ENCODE measurements at places on chromosomes 3 and 15.

DNA sequence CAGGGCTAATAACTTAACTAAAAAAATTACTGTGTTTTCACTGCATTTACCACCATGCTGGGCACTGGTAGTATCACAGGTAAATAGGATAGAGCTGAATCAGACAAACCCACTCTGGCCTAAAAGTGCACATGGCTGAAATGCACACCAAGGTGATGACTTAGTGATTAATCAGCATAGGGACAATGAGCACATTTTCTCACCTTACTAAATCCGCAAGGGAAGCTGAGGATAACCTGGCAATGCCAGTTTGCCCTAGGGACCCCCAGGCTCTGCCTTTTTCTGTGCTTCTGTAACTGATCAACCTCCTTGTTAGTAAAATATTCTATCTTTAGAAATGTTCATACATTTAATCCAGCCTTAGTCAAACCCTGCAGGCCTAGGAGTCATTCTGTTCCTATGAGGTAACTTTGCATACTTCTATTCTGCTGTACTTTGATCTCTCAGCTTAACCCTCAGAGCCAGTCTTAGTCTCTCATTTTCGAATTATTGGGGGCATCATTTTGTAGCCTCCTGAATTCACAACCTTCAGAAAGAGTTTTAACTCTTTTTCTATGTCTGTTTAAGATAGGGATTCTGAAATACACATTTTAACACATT is 562.9 kb upstream of the KCNMB2 start:
- no peak for DNase-seq

DNA sequence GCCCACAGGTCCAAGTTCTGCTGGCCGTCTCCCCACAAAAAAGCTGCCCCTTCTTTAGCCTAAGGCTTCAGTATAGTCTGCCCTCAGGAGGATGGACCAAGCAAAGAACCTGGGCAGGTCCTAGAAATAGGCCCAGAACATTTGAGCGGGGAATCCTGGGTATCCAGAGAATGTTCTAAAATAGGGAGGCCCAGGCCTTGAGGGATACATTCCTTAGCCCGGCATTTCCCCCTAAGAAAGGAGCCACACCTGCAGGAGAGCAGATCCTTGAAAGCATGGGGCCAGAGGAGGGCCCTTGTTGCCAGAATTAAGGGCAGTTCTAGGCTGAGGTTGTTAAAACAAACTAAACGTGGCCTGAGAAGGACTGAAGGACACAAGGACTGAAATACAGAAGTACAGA is 20.6 kb upstream of the MEX3B start:
- no peak for DNase-seq

- DNase-seq = no peak
These were observed 29.1 kb downstream of the FGD5 start for GRCh38 chr3:14847613-14848541.

DNA sequence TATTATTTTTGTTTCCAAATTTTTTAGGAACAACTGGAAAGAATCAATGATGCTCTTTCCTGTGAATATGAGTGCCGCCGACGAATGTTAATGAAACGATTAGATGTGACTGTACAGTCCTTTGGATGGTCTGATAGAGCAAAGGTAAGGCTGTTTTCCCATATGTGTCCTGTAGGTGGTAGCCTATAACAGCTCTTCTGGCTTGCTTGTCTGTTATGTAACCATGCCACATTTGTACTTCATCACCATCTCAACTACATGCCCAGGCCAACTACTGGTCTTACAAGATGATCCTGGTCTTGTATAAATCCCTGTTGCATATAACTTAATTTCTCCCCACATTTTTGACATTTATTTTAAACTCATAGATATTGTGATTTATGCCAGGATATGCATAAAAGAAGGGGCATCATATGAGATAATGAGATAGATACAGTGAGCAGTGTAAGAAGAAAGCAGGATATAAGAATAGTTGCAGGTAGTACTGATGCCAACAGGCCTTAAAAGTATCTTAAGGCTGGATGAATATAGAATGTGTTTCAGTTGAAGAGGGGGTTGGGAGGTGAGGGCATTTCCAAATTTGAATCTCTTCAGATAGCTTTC is 20.3 kb downstream of the FAM98B start:
- peak; percentile 39 for DNase-seq

DNA sequence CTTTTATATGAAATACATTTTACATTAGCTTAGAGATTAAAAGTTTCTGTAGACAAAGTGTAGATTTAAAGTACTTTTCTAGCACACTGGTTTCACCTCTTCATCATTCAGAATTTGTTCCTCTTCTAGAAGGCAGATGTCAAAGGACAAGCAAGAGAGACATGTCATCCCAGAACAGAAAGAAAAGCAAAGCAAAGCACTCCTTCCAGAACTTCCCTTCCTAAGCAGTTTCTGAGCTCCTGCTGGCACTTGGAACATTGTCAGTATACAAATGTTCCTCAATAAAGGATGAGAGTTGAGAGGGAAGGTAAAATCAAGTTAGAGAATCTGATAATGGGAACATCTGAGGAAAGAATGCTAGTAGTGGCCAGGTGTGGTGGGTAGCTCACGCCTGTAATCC is 26.2 kb downstream of the TMOD3 start:
- DNase-seq = no peak

- DNase-seq = no peak
These were observed 13.2 kb downstream of the P2RY14 start for GRCh38 chr3:151265166-151265565.

- DNase-seq = no peak
These were observed 864.4 kb downstream of the VGLL3 start for GRCh38 chr3:86126552-86126951.

DNA sequence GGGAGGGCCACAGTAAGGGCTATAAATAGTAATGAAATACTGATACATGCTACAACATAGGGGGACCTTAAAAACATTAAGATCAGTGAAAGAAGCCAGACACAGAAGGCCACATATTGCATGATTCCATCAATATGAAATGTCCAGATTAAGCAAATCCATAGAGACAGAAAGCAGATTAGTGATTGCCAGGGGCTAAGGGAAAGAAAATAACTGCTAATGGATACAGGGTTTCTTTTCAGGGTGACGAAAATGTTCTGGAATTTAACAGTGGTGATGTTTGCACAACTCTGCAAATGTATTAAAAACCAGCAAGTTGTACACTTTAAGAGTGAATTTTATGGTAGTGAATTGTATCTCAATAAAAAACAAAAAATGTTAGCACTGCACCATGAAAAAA is 37.0 kb downstream of the PIK3R4 start:
- no peak for DNase-seq

DNA sequence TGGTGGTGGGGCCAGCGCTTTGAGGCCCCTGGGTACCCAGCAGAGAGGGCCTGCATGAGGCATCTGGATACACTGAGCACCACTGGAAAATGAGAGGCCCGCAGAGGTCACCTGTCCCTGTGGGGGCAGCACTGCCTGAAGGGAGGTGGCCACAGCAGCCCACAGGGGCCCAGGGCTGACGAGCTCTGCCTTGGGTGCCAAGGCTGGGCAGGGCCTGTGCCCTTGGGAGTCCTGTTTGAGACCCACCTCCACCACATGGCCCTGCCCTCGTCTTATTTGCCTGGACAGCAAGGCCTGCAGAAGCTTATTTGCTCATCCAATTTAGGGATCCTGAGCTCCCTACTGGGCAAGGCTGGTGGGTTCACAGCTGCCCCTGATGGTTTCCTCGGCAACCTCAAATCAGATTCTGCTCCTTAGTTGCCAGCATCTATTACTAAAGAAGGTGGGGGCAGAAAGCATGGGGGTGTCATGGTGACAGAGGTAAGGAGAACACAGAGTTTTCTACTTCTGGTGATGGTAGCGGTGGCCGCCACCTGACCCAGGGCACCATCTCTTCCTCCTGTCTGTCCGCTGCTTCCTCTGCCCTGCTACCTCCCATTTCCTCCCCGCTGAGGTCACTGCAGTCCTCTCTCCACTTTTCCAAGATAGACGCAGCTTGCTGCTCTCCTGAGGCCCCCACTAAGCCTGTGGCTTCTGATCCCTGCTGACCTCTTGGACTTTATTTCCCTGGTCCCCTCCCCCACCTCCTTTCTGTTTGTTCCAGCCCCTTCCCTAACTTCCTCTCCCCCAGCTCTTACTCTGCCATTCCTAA is 62.9 kb downstream of the HMCES start:
- no peak for DNase-seq

DNA sequence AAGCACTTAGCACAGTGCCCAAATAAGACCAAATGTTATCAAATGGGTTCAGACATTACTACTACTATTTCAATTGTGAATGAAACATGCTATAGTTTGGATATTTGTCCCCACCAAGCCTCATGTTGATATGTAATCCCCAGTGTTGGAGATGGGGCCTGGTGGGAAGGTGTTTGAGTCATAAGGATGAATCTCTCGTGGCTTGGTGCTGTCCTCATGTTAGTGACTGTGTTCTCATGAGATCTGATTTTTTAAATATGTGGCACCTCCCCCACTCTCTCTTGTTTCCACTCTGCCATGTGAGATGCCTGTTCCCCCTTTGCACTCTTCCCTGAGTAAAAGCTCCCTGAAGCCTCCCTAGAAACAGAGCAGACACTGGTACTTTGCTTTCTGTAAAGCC is 148.7 kb upstream of the TGFBR2 start:
- DNase-seq = no peak

Data from hematopoietic multipotent progenitor cell treated with erythropoietin and hydrocortisone succinate and interleukin-3 and kit ligand, for 15 days (in vitro differentiated cells).